ENCODE measurements at places on chromosomes 1 and 21. TPM values are rescaled to one million over a fixed set of nuclear protein-coding genes. Genes with fewer than 3 reads are reported as not detected.

- DNase-seq, result no peak
Measured at GRCh38 chr1:27535386-27535785, 45.4 kb upstream of the WASF2 start.

Gene ASPM
- polyA plus RNA-seq, result 20.6 TPM

GRCh38 chr1:222543817-222544216 is 4.1 kb downstream of the HHIPL2 start:
- no peak for DNase-seq

DNA sequence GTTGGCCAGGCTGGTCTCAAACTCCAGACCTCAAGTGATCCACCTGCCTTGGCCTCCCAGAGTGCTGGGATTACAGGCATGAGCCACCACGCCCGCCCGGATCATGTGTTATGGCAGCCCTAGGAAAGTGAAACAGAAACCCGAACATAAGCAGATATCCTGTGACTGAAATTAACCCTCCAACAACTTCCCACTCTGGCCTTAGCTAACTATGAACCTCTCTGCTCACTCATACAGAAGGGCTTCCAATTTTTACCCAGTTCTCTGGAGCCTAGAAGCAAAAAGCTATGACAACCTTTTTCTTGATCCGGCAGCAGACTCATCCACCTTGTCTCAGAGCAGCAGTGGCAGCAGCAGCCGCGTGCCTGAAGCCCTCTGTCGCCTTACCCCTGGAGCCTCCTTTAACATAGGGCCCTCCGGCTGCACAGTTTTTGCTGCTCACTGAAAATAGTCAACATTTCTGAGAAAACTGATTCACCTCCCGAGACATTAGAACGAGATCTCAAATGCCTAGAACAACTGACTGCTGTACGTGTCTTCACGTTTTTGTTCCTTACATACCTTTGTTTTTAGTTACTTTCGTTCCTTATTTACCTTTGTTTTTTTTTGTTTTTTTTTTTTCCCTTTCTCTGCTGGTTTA is 9.3 kb downstream of the CBR1 start:
- DNase-seq, result no peak

Gene SPAG17
- polyA plus RNA-seq, result 11.4 TPM

Data from left renal cortex interstitium (tissue), 4 donors.